ENCODE measurements at places on chromosomes 12 and 14. TPM values are rescaled to one million over a fixed set of nuclear protein-coding genes. Genes with fewer than 3 reads are reported as not detected.

Gene RNASE1
- not detected for total RNA-seq

Gene REP15
- total RNA-seq, result not detected

Gene ISM2
- total RNA-seq, result 0.14 TPM

GRCh38 chr12:51265024-51265423 is 5.2 kb downstream of the SMAGP start:
- DNase-seq, result no peak

- peak; percentile 39 for DNase-seq
Observed at GRCh38 chr12:130339951-130340350, 2.3 kb downstream of the PIWIL1 start.

DNA sequence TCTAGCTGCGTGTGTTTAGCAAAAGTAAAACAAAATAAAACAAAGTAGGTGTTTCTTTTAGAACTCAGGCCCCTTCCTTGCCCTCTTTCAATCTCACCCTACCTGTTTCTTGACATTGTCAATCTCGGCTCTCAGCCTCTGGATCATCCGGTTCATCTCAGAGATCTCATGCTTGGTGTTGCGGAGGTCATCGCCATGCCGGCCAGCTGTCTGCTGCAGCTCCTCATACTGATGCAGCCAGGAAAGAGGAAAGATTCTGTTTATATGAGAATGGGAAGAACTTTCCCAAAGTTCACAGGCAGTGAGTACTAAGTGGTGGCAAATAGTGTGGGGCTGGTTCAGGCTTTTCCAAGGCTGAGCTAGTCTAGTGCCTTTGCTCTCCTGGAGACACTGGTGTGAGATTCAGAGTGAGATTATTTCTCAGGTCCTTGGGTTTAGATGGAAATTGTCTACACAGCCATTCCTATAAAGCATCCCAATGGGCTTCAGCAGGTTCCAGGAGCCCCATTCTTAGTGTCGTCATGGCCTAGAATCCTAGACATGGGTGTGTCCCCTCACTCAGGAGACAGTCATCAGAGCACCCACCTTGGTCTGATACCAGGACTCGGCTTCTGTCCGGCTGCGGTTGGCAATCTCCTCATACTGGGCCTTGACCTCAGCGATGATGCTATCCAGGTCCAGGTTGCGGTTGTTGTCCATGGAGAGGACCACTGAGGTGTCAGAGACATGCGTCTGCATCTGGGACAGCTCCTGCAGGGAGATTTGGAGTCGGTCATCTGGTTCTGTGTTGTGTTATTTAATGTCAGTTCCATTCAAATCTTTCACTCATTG is 3.0 kb downstream of the KRT5 start:
- DNase-seq, result no peak

DNA sequence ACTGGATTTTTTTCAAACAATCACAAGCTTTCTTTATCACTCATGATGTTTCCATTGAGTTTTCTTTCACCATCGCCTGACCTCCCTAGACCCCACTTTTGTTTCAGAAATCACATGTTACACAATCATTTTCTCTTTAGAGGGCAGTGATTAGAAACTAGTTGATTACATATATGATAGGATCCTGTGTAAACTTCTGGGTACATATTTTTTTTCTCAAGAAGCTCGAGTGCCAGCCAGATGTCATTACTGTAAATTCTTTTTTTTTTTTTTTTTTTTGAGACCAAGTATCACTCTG is 62.4 kb upstream of the PSMA6 start:
- DNase-seq, result no peak

GRCh38 chr12:64779354-64779974 is 20.3 kb upstream of the GNS start:
- no peak for DNase-seq

GRCh38 chr12:11756022-11756421 is 106.5 kb downstream of the ETV6 start:
- DNase-seq, result no peak

- no peak for DNase-seq
Observed at GRCh38 chr14:87001333-87001732, 991.6 kb downstream of the GALC start.
